ENCODE measurements at places on chromosomes 7 and 10.

- H3K4me1 ChIP-seq = no peaks in the 10 kb centered on the region
- H3K27ac ChIP-seq = no peak overlapping the region
Measured at GRCh38 chr10:22722626-22723169, 8.3 kb upstream of the PIP4K2A start.

- peaks cover 8% of the 10 kb centered on the region for H3K4me1 ChIP-seq
- no peaks in the 10 kb centered on the region for H3K27me3 ChIP-seq
- no peak for DNase-seq
- H3K4me3 ChIP-seq = no peak overlapping the region
Measured at GRCh38 chr10:110083884-110084283, 76.1 kb downstream of the ADD3 start.

DNA sequence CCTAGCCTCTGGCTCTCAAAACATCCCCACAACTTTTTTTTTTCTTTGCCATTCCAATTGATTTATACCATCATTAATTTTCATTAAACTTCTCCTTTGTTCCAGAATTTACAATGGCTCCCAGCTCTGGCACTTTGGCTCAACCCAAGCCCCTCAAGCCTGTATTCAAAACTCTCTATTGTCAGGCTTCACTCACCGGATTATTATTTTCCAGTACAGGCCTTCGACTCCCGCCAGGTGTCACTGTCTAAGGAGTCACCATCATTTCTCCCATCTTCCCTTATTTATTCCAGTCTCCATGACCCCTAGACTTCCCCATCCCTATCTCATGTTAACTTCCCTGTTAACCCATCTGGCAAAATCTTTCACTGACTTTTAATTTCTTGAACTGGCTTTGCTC is 67.8 kb downstream of the HIPK2 start:
- peaks cover 94% of the 10 kb centered on the region for H3K36me3 ChIP-seq
- no peak overlapping the region for H3K4me3 ChIP-seq
- DNase-seq = no peak
- peaks cover 12% of the 10 kb centered on the region for H3K4me1 ChIP-seq
- no peak overlapping the region for H3K27ac ChIP-seq
- no peaks in the 10 kb centered on the region for H3K27me3 ChIP-seq

DNA sequence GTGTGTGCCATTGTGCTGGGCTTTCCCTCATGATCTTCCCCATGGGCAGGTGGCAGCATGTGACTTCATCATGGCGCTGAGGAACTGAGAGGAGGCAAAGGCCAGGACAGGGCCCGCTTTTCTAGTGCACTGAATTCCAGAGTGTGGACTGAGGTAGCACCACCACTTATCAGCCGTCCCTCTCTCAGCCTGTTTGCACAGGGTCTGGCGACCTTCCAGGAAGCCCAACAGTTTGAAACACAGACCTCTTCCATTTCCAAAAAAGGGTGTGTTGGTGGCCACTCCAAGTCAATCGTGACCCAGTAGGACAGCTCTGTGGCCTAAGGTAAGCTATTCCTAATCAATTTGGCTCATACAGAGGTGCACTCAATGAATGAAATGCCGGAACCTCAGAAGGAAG is 4.4 kb downstream of the DNAJC30 start:
- H3K4me3 ChIP-seq = no peak overlapping the region
- peaks cover 10% of the 10 kb centered on the region for H3K36me3 ChIP-seq
- H3K4me1 ChIP-seq = peaks cover 16% of the 10 kb centered on the region
- no peak for DNase-seq

- H3K4me1 ChIP-seq = no peaks in the 10 kb centered on the region
- peaks cover 26% of the 10 kb centered on the region for H3K27me3 ChIP-seq
- no peak overlapping the region for H3K27ac ChIP-seq
- no peak for DNase-seq
Measured at GRCh38 chr10:127690176-127690835, 46.7 kb upstream of the FOXI2 start.

Data from MCF 10A (cell line).